ENCODE measurements at places on chromosomes 13 and 19. TPM values are rescaled to one million over a fixed set of nuclear protein-coding genes. Genes with fewer than 3 reads are reported as not detected.
A peak's percentile ranks its signal among the peaks of the same experiment; 100 is the strongest.

GRCh38 chr13:102620516-102620915 lies 23.7 kb downstream of the TPP2 start:
- no peaks in the 10 kb centered on the region for H3K4me1 ChIP-seq
- H3K36me3 ChIP-seq: peaks cover 3% of the 10 kb centered on the region
- H3K4me3 ChIP-seq: no peak overlapping the region
- H3K27me3 ChIP-seq: no peaks in the 10 kb centered on the region
- DNase-seq: no peak

DNA sequence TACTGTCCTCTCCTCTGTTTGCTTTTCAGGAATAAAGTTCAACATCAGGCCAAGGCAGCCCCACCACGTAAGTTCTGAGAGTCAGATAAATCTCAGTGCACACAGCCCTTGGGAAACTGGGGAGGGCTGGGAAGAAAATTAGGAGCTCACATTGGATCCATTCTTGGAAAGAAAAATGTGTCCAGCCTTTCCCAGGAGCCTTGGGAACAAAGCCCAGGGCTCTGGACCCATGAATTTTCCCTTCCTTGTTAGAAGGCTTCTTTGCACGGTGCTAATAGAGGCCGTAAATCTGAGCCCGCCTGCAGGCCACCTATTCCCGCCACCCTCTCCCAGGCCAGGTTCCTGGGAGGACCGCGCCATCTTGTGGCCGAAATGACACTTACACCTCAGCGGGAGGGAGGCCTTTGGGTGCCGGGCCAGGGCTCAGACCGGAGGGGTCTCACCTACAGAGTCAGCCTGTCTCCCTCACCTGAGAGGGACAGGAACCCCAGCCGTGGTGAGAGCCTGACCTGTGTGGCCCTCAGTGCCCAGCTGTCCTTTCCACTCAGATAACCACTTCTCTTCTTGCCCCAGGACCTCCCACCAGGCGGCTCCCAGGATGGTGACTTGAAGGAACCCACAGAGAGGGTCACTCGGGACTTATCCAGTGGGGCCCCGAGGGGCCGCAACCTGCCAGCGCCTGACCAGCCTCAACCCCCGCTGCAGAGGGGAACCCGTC lies 25.1 kb upstream of the KCTD15 start:
- no peak overlapping the region for H3K27ac ChIP-seq
- H3K4me1 ChIP-seq: peaks cover 11% of the 10 kb centered on the region
- H3K4me3 ChIP-seq: no peak overlapping the region
- peaks cover 22% of the 10 kb centered on the region for H3K36me3 ChIP-seq
- no peaks in the 10 kb centered on the region for H3K27me3 ChIP-seq

GRCh38 chr13:30148786-30149185 lies 158.6 kb downstream of the KATNAL1 start:
- DNase-seq: peak; percentile 80
- H3K4me3 ChIP-seq: no peak overlapping the region
- no peaks in the 10 kb centered on the region for H3K27me3 ChIP-seq
- no peak overlapping the region for H3K27ac ChIP-seq

DNA sequence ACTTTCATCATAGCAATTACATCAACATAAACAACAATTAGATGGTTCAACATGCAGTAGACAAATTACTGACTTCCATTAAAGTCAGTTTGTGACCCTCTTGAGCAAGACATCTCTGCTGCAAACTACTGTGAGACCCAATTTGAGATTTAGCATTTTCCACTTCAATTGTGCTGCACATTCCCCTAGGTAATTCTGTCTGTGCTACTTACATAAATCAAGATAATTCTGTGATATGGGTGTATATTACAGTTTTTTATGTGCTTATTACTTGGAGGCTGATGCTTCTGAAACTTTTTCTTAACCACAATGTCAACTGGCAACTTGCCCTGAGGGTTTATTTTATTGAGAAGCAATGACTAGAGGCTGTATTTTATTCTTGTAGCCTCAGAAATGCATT lies 1714.4 kb downstream of the OLFM4 start:
- no peak overlapping the region for H3K27ac ChIP-seq
- no peak overlapping the region for H3K4me3 ChIP-seq
- no peaks in the 10 kb centered on the region for H3K27me3 ChIP-seq

- H3K4me1 ChIP-seq: no peaks in the 10 kb centered on the region
- no peaks in the 10 kb centered on the region for H3K27me3 ChIP-seq
- no peaks in the 10 kb centered on the region for H3K36me3 ChIP-seq
- peak; percentile 13 for DNase-seq
Observed at GRCh38 chr13:48858122-48858902, 117.4 kb upstream of the FNDC3A start.

- no peaks in the 10 kb centered on the region for H3K27me3 ChIP-seq
- peaks cover 33% of the 10 kb centered on the region for H3K4me1 ChIP-seq
- peak; percentile 67 for DNase-seq
- H3K4me3 ChIP-seq: peak overlapping the region; percentile 61
- peak overlapping the region; percentile 63 for H3K27ac ChIP-seq
Observed at GRCh38 chr19:8209462-8210378, 550 bp downstream of the CERS4 start.

- H3K4me3 ChIP-seq: no peak overlapping the region
- H3K36me3 ChIP-seq: no peaks in the 10 kb centered on the region
- H3K27me3 ChIP-seq: no peaks in the 10 kb centered on the region
- H3K4me1 ChIP-seq: peaks cover 7% of the 10 kb centered on the region
- DNase-seq: no peak
- no peak overlapping the region for H3K27ac ChIP-seq
Observed at GRCh38 chr19:7287722-7288121, 6.5 kb downstream of the INSR start.

GRCh38 chr13:22012686-22013085 lies 341.8 kb downstream of the FGF9 start:
- H3K27ac ChIP-seq: no peak overlapping the region
- H3K4me3 ChIP-seq: no peak overlapping the region
- no peaks in the 10 kb centered on the region for H3K4me1 ChIP-seq

DNA sequence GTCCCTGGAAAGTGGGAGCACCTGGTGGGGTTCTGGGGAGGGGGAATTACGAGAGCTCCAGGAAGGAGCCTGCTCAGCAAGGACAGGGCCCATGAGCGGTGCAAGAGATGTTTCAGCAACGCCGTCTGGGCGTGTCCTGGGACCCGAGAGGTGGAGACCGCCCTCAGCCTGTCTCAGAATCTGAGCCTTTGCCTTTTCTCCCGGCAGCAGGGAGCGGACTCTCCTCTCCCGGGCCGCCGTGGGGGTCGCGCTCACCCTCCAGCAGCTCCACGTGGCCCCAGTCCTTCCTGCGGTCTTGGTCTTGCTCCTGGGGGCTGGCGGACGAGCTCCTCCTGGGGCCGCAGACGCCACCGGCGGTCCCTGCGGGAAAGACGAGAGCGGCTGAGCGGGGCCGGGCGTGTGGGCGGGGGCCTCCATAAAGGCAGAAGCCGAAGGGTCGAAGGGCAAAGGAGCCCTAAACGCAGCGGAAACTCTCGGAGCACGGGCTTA lies 714 bp downstream of the POLRMT start:
- no peaks in the 10 kb centered on the region for H3K27me3 ChIP-seq
- peaks cover 49% of the 10 kb centered on the region for H3K36me3 ChIP-seq
- peaks cover 26% of the 10 kb centered on the region for H3K4me1 ChIP-seq
- H3K27ac ChIP-seq: no peak overlapping the region

DNA sequence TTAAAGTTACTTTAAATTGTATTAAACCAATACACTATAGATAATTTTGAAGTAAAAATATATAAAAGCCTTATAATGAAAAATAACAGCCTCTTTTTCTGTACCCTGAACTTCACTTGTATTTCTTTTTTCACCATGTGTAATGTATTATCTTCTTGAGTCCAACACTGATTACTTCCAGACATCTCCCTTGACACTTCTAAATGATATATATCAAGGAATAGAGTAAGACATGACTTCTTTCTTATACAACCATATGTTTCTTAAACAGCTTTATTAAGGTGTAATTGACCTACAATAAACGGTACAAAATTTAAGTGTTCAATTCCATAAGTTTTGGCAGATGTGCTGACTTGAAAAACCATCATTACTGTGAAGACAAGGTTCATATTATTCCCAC lies 531.9 kb downstream of the OLFM4 start:
- H3K27me3 ChIP-seq: no peaks in the 10 kb centered on the region
- H3K36me3 ChIP-seq: no peaks in the 10 kb centered on the region
- H3K27ac ChIP-seq: no peak overlapping the region
- DNase-seq: no peak
- no peak overlapping the region for H3K4me3 ChIP-seq
- H3K4me1 ChIP-seq: no peaks in the 10 kb centered on the region

DNA sequence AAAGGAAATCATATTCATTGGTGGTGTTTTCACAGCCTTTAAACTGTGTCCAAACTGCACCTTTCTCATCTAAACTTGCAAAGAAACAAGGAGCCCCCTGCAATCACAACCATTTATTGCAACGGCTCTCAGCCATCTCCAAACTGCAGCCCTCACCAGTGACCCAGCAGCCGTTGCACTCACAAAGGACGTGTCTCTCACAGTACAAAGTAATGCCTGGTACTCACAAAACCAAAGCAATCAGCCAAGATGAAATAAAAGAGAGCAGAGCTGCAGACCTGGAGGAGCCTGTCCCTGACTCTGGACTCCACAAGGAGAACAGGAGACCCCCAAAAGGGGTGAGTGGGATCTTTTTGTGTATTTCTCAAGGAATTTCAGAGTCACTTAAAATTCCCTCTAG lies 20.2 kb upstream of the CEACAM21 start:
- no peaks in the 10 kb centered on the region for H3K36me3 ChIP-seq
- H3K27me3 ChIP-seq: no peaks in the 10 kb centered on the region
- no peak overlapping the region for H3K27ac ChIP-seq
- H3K4me3 ChIP-seq: no peak overlapping the region

GRCh38 chr13:71871176-71871754 lies 4.3 kb upstream of the DACH1 start:
- peaks cover 12% of the 10 kb centered on the region for H3K27me3 ChIP-seq
- no peak overlapping the region for H3K27ac ChIP-seq
- H3K4me1 ChIP-seq: no peaks in the 10 kb centered on the region

DNA sequence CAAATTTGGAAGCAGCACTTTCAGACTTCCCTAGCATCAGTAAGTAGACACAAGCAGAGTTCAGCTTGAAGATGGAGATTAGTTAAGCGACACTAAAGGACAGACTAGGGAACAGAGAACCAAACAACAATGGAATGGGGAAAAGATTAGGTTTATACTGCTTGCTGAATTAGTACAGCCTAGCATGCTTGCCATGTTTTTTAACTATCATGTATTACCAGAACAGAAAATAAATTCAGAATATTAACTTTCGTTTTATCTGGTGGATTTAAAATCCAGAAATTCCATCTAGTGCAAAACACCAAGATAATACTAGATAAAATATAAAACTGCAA lies 451.5 kb upstream of the SLC10A2 start:
- no peaks in the 10 kb centered on the region for H3K36me3 ChIP-seq
- no peak overlapping the region for H3K4me3 ChIP-seq
- no peak for DNase-seq
- no peaks in the 10 kb centered on the region for H3K27me3 ChIP-seq
- H3K27ac ChIP-seq: no peak overlapping the region
- no peaks in the 10 kb centered on the region for H3K4me1 ChIP-seq

DNA sequence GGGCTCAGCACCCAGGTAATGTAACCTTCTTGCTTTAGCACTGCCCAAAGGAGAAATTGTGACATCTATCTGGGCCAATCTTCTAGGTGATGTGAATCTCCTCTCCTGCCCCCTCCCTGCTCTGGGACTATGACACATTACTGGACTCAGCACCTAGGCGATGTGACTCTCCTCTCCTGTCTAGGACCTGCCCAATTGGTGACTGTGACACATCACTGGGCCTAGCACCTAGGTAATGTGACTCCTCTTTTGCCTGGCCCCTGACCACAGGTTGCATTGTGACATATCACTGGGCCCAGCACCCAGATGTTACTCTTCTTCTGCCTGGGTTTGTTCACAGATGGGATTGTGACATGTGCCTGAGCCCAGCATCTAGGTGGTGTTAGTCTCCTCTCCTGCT lies 45.0 kb downstream of the ZNF85 start:
- no peak overlapping the region for H3K4me3 ChIP-seq
- H3K4me1 ChIP-seq: no peaks in the 10 kb centered on the region
- no peaks in the 10 kb centered on the region for H3K36me3 ChIP-seq
- DNase-seq: no peak
- no peak overlapping the region for H3K27ac ChIP-seq
- no peaks in the 10 kb centered on the region for H3K27me3 ChIP-seq

DNA sequence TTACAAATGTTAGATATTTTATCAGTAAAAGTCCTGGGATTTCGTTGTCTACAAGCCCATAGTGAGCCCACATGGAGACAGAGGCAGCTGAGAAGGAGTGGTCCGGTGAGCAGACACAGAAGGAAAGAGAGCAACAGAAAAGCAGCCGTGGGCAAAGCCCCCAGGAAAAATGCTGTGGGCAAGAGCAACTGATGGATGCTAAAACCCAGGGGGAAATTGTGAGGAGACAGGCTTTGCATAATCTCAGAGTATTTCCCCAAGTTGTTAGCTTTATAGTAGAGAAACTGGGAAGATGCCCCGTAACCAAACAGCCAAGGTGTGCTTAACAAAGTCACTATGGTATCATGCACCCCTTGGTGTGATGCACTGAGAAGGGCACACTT lies 35.1 kb downstream of the GJA3 start:
- peaks cover 17% of the 10 kb centered on the region for H3K4me1 ChIP-seq
- H3K27ac ChIP-seq: no peak overlapping the region
- DNase-seq: no peak
- no peak overlapping the region for H3K4me3 ChIP-seq

DNA sequence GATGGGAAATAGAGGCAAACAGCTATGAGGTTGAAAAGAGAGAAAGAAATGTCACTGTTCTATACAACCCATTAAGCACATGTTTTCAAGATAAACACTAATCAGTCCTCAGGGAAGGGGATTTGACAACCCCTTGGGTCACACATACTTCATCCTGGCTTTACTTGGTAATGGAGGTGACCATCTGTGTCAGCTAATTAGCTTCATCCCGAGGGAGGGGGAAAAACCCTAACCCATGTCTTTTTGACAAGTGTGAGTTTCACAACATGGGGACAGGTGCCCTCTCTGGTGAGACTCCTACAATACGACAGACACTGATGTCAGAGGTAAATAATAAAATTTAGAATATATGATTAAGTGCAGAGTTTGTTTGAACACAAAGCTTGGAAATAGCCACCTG lies 43.1 kb downstream of the ZNF611 start:
- no peak for DNase-seq
- H3K4me3 ChIP-seq: no peak overlapping the region
- no peaks in the 10 kb centered on the region for H3K36me3 ChIP-seq
- no peaks in the 10 kb centered on the region for H3K27me3 ChIP-seq
- no peak overlapping the region for H3K27ac ChIP-seq

GRCh38 chr19:27805848-27806247 lies 1407.1 kb downstream of the UQCRFS1 start:
- no peak for DNase-seq
- no peak overlapping the region for H3K27ac ChIP-seq
- no peak overlapping the region for H3K4me3 ChIP-seq
- no peaks in the 10 kb centered on the region for H3K4me1 ChIP-seq

The TTYH1 gene
- 223 TPM for total RNA-seq

The ESD gene
- 158 TPM for total RNA-seq

The SMIM44 gene
- not detected for total RNA-seq

The ATP7B gene
- total RNA-seq: 10.5 TPM

The HSH2D gene
- 0.11 TPM for total RNA-seq

The DNAJC15 gene
- total RNA-seq: 23.5 TPM

The LILRA5 gene
- 3.2 TPM for total RNA-seq
